A549 (cell line): ENCODE measurements at places on chromosomes 6 and 20.
A peak's percentile ranks its signal among the peaks of the same experiment; 100 is the strongest.

- DNase-seq: no peak
These were observed 170.4 kb downstream of the DHX35 start for GRCh38 chr20:39132511-39132910.

DNA sequence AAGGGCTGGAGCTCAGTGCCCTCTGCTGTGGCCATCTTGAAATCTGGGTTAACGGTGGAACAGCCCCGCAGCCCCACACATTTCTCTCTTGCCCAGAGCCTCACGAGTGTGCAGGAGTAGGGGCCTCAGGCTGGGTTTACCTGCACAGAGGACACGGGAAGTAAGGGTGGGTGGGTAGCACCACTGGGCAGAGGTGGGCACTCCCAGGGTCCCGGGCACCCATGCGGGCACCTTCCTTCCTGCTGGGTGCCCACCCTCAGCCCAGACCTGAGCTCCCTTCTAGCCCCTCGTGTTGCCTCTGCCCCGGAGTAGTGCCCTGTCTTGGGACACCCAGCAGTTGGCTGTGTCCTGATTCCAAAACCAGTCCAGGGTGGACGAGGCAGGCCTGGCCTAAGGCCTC is 11.2 kb downstream of the COL9A3 start:
- no peak for DNase-seq

DNA sequence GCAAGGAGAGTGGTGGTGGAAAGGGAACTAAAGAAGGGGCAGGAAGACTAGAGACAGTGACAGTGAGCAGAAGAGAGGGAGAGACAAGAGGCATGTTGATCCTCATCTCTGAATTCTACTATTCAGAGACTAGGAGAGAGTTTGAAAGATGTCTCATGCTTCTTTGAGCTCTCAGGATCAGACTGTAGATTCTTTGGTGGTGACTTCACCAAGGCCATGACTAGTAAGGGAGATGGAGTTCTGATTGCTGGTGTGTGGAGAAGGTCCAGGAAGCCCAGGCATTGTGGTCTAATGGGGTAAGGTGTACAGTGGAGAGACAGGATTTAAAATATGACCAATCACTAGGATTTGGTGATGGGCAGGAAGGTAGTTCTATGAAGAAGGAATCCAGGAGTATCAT is 713 bp downstream of the WFDC9 start:
- DNase-seq: no peak

GRCh38 chr20:56841346-56841908 is 212.3 kb downstream of the TFAP2C start:
- DNase-seq: no peak

GRCh38 chr6:37029249-37029971 is 24.0 kb downstream of the FGD2 start:
- peak; percentile 88 for DNase-seq

GRCh38 chr6:160088069-160088783 is 33.4 kb upstream of the SLC22A1 start:
- DNase-seq: peak; percentile 55

GRCh38 chr6:162532283-162533008 is 195.1 kb downstream of the PRKN start:
- no peak for DNase-seq

DNA sequence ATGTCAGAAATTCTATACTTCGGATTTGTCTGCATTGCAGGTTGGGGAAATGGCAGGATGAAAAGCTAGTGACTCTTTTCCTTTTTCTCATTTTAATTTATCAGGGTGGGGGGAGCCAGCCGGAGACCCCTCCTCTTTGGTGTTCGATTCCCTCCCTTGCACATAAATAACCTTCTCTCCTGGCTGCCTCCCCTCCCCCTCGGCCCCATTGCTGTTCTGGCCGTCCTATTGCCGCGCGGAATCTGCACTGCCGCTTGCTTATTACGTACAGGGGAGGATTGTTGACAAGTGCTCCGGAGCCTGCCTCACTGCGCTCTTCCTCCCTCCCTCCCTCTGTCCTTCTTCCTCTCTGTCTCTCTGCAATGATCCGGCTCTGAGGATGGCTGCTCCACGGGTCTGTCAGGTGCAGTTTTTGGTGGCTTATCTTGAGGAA is 154.7 kb downstream of the JARID2 start:
- DNase-seq: peak; percentile 15

GRCh38 chr20:42192321-42192720 is 574.1 kb upstream of the CHD6 start:
- no peak for DNase-seq

GRCh38 chr6:56803594-56803993 is 151.3 kb upstream of the BEND6 start:
- DNase-seq: no peak

- DNase-seq: no peak
These were observed 268.3 kb downstream of the CD109 start for GRCh38 chr6:73964241-73964854.

GRCh38 chr6:167119670-167120582 is 3.0 kb upstream of the CCR6 start:
- DNase-seq: no peak

- peak; percentile 32 for DNase-seq
These were observed 52.2 kb downstream of the MARCKS start for GRCh38 chr6:113909224-113909856.

GRCh38 chr6:169967687-169968086 is 216.3 kb downstream of the ERMARD start:
- DNase-seq: no peak

DNA sequence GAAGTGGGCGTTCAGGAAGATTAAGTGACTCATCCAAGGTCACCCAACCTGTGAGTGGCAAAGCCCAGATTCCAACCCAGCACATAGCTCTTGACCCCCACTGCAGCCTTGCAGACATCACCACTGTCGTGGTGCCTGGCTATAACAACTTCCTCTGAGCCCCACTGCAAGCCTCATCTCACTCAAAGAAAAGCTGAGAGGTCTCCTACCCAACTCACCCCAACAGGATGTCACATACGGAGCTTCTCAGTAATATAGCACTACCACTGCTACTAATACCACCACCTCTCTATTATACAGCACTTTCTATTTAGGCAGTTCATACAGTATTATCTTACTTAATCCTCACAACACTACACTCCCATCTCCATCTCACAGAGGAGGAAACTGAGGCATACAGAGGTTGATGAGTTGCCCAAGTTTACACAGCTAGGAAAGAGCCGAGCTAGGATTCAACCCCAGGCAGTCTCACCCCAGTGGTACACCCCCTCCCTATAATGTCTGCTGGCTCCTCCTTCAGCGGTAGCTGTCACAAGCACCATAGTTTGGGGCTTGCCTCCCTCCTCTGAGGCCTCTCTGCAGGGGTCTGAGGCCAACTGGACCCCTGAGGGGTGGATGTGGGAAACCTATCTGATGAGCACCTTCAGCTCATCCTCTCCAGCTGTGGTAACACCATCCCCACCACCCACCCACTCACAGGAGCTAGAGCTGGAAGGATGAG is 19.5 kb downstream of the TFEB start:
- no peak for DNase-seq
